ENCODE measurements at places on chromosomes 4 and X.

GRCh38 chrX:3326681-3327080 is 19.8 kb downstream of the MXRA5 start:
- no peak for DNase-seq

DNA sequence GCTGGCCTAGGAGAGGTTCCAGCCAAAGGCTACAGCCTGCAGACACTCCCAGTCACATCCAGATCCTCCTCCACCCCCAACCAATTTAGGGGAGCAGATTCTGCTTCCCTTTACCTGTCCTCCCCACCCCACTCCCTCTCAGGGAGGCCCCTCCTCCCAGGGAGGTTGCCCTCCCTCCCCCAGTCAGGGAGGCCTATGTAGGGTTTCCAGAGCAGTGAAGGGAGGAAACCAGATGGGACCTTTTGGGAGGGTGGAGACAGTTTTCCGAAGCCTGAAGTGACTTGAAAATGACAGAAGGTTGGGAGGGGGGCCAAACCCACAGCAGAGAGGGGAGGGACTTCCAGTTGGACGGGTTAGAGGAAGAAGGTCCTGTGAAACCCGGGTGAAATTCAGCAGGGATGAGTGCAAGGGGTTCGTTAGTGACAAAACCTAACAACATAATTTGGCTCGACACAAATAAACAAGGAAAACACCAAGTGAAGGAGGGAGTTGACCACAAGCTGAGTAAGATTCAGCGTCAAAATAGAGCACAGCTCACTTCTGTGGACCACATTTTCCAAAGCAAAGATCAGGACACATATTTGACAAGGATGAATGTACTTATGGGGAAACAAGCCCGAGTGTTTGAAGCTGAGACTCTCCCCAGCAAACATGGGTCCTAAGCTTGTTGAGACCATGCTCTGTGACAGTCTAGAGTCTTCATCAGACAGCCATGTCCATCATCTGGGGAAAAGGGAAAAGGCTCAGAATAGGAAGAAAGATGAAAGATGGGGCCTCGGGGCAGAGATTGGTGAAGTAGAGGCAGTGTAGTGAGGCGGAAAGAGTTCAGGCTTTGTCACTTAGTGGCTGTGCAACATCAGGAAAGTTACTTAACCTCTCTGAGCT is 46.4 kb downstream of the PRPS1 start:
- peak; percentile 41 for DNase-seq

DNA sequence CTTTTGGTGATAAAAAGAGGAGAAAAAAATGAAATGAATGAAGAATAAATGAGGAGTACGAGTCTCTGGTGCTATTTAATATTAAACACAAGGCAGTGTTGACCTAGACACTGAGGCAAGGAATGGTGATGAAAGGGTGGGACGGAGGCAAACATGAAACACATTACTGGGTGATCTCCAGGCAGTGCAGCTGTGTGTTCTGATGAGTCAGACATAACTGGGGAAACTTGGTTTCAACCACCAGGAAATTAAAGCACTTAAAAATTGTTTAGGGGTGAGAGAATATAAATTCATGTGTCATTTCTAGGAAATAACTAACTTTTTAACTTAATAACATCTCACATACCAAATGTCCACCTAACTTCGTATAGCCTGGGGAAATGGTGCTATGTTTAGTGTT is 19.7 kb upstream of the CXCL6 start:
- no peak for DNase-seq

- no peak for DNase-seq
Observed at GRCh38 chrX:10831716-10832502, 211.5 kb upstream of the MID1 start.

- DNase-seq, result no peak
Observed at GRCh38 chr4:150799207-150799606, 215.9 kb downstream of the LRBA start.

DNA sequence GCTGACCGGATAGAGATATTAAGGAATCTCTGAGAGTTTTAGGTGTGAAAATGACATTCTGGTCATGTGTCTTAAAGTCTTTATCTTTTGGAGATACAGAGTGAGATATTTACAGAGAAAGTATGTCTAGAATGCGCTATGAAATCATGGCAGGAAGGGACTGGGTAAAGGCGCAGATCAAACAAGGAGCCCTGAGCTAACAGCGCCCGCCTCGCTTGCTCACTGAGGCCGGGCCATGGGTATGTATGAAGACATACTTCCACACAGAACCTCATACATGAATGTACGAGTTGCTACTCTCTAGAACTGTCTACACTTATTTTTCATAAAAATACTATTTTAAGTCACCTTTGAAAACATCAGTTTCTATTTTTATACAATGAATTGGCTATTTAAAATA is 20.0 kb downstream of the FAM53A start:
- no peak for DNase-seq

- DNase-seq, result no peak
Observed at GRCh38 chr4:155473420-155474095, 96.8 kb upstream of the MAP9 start.

DNA sequence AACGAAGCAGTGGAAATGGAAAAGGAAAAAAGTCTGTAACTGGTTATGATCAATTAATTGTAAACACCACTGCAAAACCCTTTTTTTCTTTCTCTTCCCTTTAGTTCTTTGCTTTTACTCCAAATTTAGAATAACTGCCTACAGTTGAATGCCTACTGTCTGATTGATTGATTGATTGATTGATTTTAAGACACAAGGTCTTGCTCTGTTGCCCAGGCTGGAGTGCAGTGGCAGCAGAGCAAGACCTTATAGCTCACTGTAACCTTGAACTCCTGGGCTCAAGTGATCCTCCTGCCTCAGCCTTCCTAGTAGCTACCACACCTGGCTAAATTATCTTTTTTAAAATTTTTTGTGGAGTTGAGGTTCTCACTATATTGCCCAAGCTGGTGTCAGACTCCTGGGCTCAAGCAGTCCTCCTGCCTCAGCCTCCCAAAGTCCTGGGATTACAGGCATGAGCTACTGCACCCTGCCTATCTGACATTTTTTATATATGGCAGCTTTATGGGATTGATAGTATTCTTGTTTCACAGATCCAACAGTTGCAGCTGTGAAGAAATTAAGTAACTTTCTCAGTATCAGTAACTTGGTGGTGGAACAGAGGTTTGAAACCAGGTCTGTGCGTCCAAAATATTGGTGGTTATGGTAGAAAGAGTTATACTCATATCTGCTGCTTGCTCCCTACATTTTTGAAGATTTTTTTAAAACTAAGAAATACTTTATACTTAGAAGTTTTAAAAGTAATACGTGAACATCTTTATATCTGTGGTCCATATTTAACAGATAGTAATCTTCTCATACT is 12.4 kb downstream of the UBE2K start:
- no peak for DNase-seq

- DNase-seq, result no peak
Observed at GRCh38 chr4:110869862-110870572, 247.1 kb upstream of the PITX2 start.

Data from bone marrow (tissue), 2 donors.